ENCODE measurements at places on chromosomes 11 and 22.

- no peak for DNase-seq
Measured at GRCh38 chr11:111063726-111064517, 181.6 kb upstream of the POU2AF2 start.

DNA sequence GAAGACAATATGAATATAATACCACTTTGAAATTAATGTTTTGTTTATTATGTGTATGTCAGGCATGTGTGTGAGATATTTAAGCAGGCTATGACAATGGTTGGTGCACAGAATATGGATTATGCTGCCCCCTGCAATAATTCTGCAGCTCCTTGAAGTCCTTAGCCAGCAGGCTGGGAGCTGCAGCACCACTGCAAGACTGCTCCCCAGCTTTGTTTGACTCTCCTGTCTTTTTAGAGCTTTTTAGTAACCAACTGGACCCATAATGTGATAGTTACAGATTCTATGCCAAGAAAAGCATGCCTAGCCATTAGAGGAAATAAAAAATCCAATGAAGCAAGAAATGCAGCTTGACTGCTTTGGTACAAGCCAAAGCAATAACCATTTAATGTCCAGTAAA, 535.1 kb downstream of the TMEM135 start:
- DNase-seq = no peak

DNA sequence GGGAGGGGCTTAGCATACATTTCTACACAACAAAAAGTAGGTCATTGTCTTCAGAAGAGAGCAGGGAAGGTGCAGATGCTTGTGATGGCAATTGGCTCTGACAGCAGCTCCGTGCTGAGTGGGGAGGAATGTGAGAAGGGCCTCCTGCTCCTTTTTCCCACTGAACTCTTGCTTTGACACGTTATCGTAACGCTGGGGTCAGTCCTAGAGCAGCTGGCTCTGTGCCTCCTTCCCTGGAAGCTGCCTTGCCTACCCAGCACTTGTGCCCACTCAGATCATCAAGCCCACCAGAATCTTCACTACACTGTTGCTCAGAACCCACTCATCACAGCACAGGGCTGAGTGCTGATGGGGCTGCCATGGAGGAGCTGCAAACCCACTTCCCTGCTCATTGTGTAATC, 14.9 kb upstream of the NAV2 start:
- no peak for DNase-seq

DNA sequence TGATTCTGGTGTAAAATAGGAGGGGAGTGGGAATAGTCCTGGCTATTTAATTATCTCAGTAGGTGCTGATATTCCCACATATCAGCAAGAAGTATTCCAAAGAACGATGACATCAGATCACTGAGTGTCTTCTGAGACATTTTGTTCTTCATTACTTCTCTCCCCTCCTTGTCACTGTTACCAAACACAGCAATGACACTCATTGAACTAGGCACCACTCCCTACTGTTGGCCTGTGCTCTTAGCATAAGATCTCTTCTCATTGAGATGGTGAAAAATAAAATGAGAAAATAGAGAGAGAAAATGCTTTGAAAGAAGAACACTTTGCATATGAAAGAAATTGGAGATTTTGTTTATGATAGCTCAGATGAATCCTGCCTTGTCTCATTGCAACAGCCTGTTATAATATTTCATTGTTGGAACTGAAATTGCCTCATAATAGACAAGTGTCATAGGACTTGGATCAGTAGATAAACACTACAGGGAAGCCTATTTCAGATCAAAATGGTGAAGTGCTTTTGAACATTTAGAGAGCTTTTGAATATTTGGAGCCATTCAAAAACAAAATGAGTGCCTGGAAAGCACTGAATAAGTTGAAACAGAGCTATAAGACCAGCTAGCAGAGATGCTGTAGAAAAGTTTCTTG, 11.3 kb upstream of the ETS1 start:
- no peak for DNase-seq

GRCh38 chr11:128496249-128496648, 91.1 kb downstream of the ETS1 start:
- DNase-seq = no peak

- DNase-seq = no peak
Measured at GRCh38 chr22:19422440-19423301, 8.9 kb downstream of the HIRA start.

GRCh38 chr11:93529707-93530467, 13.3 kb downstream of the SMCO4 start:
- no peak for DNase-seq

- no peak for DNase-seq
Measured at GRCh38 chr11:67616431-67617242, 9.9 kb downstream of the NDUFV1 start.

- DNase-seq = no peak
Measured at GRCh38 chr22:45888221-45889092, 88.5 kb downstream of the WNT7B start.

- no peak for DNase-seq
Measured at GRCh38 chr11:83671289-83671688, 385.1 kb upstream of the CCDC90B start.

GRCh38 chr11:57303990-57304579, 20.7 kb downstream of the TNKS1BP1 start:
- no peak for DNase-seq

DNA sequence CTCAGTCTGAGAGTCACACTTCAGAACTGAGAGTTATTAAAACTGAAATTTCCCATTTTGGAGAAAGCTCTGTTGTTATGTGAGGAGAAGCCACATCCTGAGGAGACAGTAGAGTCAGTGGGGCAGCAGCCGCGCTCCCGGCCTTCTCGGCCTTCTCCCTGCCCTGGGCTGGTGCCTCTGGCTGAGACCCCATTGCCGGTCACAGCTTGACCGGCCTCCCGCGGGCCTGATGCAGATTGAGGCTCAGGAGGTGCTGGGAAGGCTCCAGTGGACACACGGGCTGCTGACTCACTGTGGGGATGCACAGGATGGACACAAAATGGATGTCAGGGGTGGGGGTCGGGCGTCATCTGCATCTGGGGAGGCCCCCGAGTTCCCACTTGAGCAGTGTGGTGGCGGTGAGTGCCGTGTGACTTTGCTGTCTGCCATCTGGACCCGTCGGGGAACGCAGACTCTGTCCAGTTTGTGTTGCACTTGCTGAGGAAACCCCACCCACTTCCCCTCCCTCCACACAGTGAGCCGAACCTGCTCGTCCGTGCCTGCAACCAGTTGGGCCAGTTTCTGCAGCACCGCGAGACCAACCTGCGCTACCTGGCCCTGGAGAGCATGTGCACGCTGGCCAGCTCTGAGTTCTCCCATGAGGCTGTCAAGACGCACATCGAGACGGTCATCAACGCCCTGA, 50.1 kb downstream of the MUC6 start:
- no peak for DNase-seq

- DNase-seq = no peak
Measured at GRCh38 chr22:41201141-41201540, 4.0 kb upstream of the L3MBTL2 start.

GRCh38 chr22:47133061-47133969, 370.9 kb downstream of the TBC1D22A start:
- no peak for DNase-seq

- DNase-seq = no peak
Measured at GRCh38 chr11:120268686-120269085, 28.7 kb downstream of the POU2F3 start.

DNA sequence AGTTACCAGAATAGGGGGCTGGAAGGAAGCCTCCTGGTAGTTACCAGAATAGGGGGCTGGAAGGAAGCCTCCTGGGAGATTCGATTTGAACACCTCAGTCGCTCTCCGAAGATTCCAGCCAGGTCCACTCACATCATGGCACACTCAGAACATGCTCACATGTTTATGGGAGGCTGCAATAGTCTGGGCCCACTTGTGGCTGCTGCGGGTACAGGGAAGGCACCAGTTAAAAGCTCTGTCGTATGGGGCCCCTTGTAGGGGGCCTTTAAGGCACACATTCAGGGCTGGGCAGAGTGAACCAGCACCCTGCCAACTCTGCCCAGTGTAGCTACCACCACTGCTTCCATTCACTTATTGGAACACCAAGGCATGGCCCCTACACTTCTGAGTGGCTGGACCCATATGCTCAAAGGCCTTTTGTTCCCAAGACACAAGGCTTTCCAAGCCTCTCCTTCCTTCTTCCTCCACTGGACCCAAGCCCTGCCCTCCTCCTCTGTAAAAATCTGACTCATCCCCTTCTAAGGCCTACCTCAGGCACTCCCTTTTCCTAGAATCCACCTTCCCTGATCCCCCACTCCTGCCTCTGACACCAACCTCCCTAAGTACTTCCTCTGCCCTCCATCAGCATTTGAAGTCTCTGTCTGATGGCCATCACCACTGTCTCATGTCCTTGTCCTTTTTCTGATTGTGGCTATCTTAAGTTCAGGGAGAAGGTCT, 28.0 kb downstream of the USP35 start:
- no peak for DNase-seq

DNA sequence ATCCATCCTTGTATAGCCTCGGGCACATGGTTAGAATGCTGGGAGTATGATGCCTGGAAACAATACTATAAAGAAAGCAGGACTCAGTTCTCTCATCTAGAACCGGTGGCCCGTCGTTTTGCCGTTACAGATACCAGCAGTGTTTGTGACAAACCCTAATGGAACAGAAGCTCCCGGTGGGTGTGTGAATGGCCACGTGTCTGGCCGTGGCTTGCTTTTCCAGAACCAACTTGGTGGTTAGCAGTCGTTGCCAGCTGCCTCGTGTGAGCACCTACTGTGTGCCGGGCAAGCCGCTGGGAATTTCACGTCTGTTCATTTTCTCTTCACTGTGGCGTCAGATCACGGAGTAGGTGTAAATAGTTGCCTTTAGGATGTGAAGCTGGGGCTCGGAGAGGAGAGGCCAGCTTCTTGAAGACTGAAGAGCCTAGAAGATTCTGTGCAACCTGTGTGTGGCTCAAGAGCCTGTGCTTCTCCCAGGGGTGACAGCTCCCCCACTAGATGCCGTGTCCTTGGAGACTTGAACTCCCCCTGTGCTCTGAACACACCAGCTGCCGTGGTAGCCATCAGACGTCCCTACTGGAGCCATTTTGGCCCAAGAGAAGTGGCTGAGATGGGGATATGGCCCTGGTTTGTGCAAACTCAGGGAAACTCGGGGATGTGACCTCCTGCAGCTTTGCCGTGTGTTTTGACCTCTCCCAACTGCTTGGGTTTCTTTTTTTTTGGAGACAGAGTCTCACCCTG, 57.5 kb upstream of the PPARA start:
- DNase-seq = no peak

DNA sequence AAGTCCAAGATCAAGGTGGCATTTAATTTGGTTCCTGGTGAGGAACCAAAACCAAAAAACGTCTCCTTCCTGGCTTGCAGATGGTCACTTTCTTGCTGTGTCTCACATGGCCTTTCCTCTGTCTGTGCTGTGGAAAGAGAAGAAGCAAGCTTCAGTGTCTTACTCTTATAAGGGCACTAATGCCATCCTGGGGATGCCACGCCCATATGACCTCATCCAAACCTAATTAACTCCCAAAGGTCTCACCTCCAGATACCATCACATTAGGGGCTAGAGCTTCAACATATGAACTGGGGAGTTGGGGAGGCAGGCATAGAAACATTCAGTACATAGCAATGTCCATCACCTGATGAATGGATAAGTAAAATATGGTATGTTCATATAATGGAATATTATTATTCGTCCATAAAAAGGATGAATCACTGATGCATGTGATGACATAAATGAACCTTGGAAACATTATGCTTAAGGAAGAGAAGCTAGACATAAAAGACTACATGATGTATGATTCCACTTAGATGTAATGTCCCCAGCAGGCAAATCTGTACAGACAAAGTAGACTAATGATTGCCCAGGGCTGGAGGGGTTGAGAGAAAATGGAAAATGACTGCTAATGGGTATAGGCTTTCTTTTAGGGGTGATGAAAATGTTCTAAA, 78.6 kb upstream of the B3GNT6 start:
- no peak for DNase-seq

DNA sequence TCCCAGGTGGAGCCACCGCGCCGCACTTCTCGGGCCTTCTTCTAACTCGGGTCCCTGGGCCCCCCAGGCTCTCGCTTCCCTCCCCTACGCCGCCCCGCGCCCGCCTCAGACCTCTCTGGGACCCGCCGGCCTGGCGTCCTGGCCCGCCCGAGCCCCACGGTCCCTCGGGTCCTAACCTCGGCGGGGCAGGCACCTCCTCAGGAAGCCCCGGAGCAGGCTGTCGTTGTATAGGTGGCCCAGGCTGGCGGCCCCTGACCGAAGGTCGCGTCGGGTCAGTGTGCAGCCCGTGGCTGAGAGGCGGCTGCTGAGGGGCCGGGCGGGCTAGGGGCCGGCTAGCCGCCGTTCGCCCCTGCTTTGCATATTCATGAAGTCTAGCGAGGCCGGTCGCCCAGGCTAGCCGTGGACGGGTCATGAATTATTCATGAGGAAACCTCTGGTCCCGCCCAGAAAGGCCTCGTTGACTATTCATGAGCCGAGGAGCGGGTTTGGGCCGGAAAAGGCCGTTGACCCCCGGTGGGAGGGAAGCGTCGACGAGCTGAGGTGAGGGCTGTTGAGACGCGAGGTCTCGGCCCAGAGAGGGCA, at the start of gene HORMAD2:
Gene HORMAD2 (plus strand): TSS at position 513 of the 582 bp plus-strand sequence. CDS start 13,489 bp downstream, outside the sequence.
- no peak for DNase-seq

DNA sequence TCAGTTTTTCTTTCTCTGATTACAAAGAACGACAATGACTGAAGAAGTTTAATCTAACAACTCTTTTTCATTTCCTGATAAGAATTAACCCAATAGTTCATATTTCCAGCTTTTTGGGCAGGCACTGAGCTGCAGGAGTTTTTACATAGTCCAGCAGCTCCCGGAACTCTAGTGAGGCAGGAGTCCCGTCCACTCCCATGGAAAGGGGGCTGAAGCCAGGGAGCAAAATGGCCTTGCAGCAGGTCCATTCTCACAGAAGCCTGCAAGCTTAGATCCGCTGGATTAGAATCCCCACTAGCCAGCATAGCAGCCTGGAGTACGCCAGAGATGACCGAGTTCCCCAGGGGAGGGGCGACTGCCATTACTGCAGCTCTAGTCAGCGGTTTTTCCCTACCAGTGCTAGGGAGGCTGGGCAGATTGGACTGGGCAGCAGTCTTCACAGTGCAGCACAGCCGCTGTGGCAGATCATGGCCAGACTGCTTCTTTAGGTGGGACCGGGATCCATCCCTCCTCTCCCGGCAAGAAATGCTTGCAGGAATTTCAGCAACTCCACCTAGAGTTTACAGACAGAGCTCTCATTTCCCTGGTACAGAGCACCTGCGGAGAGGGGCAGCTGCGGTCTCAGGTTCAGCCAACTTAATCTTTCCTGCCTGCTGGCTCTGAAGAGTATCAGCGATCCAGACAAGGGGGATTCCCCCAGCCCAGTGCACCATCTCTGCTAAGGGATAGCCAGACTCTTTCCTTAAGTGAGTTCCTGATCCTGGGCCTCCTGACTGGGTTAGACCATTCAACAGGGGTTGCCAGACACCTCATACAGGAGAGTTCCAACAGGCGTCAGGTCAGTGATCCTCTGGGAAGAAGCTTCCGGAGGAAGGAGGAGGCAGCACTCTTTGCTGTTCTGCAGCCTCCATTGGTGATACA, 742 bp upstream of the CASP4 start:
- no peak for DNase-seq

- no peak for DNase-seq
Measured at GRCh38 chr22:39133871-39134270, 18.6 kb downstream of the CBX7 start.

- no peak for DNase-seq
Measured at GRCh38 chr11:86713552-86713951, 41.1 kb upstream of the ME3 start.

Measured in HEK293T (cell line).